Femur (tissue), 1 donor: ENCODE measurements at places on chromosomes 13 and 19.

GRCh38 chr13:71274923-71275608 lies 591.9 kb downstream of the DACH1 start:
- DNase-seq, result no peak

DNA sequence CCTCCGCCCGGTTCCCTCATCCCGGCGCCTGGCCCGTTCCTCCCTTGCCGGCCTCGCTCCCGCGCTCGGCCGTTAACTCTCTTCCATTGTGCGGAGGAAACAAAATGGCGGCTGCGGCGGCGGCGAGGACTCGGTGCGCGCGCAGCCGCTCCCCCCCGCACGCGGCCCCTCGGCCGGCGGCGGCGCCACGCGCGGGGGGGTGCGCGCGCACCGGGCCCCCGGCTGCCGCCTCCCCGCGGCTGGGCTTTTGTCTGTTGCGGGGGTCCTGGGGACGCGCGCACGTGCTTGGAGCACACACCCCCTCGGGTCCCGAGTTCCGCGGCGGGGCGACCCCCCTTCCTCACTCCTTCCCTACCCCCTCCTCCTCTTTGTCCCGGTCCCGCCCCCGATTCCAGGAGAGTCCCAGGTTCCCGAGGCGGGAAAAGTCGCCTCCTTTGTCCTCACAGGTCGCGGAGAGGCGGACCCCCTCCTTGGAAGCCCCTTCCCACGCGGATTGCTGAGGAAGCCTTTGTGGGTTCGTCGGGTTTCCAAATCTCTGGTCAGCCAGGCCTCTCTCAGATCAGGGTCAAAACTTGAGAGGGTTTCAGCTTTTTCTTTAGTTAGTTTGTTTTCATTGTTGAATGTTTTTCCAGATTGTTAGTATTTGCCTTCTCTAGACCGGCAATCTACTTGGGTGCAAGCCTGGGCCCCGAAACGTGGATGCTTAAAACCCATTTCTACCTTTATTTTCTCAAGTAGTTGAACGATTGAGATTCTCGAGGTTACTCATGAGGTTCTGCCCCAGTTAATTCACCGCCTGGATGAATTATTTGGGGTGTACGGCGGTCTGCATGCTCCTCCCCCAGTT lies 687 bp downstream of the ILF3 start:
- peak; percentile 66 for DNase-seq

GRCh38 chr19:9786819-9787218 lies 18.3 kb upstream of the ZNF846 start:
- no peak for DNase-seq

- no peak for DNase-seq
Observed at GRCh38 chr13:93450191-93450621, 223.6 kb downstream of the GPC6 start.

DNA sequence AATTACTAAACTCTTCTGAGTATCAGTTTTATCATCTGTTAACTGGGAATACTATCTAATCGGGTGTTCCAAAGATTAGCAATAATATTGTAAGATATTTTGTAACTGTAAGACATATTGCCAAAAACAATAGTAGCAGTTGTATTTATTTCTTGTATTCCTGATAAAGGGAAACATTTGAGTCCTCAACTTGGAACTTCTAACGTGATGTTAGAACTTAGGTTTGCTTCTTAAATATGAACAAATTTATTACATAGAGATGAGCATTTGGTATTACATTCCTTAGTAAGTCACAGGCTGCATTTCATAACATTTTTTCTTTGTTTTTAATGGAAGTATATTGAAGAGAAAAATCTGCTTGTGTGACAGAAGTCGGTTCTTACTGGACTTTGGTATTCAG lies 225.3 kb downstream of the NALCN start:
- no peak for DNase-seq

- no peak for DNase-seq
Observed at GRCh38 chr13:88217883-88218282, 546.7 kb downstream of the SLITRK5 start.

- no peak for DNase-seq
Observed at GRCh38 chr13:47859165-47859564, 141.9 kb downstream of the SUCLA2 start.

GRCh38 chr13:27374650-27375049 lies 49.8 kb upstream of the GTF3A start:
- peak; percentile 77 for DNase-seq

DNA sequence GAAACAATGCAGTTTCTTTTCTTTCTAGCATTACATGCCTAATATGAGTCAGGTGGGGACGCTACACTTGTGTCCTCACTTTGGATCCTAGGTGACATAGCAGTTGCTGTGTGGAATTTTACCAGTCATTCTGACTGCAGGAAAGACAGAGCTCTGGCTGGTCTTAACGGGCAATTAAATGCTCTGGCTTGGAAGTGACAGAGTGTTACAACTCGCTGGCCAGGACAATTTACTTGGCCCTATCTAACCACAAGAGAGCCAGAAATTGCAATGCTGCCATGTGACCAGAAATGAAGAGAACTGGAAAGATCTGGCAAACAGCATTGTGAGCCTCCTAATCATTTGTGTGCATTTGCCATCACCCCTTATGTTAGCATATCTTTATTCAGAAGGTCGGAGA lies 351.1 kb downstream of the DCT start:
- DNase-seq, result peak; percentile 20

GRCh38 chr13:52195401-52195837 lies 36.0 kb upstream of the NEK3 start:
- DNase-seq, result peak; percentile 83

DNA sequence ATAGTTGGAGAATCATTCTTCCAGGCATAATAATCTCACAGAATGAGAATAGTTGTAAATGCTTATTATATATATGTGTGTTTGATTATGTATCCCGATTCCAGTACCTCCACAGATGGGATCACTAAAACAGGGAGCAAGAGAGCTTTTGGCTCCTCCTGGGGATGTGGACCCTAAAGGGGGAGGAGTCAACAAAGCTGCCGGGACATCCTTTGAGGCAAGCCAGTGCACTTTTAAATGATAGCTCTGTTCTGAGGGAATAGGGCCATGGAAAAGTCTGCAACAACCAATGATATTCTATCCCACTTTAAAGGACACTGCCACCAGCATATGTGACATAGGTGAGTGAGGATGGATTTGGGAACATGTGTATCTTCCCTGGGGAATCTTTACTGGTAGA lies 40.8 kb downstream of the SLITRK5 start:
- no peak for DNase-seq

DNA sequence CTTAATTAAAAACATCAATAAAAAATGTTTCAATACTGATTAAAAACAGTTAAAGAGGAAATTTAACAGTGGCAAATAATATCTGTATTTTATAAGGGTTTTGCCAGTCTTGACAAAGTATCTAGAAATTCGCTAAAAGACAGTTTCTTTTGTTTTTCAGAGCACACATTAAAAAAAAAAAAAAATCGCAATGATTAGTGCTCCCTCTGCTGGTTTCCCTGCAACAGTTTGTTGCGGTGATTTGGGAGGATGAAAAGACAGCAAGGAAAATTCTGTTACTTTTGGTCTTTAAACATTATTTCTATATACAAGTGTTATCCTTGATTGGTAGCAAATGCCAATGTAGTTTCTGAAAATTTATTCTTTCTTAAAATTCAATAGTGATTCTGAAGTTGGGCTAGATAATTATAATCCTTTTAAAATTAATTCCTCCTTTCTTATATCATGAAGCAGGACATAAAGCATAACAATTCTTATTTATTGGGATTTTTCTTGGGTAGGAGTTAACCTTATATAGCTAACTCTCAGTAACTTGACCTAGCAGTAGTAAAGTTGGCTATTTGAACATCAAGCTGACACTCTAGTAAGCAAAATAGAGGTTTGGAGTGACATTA lies 23.1 kb upstream of the SPRY2 start:
- no peak for DNase-seq

DNA sequence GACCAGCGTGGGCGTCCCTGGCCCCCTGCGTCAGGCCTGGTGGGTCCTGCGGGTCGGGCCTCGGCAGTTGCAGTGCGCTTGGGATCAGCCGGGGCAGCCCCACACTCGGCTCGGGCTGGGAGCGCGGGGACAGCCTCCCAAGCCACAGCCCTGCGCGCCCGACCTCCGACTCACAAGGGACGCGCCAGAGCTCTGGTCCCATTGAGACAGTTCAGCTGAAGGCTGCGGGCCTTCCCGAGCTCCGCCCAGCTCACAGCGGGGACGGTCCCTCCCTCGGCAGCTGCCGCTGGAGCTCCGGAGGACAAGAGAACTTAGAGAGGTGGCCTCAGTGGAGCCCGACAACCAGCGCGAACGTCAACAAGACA lies 45.7 kb upstream of the ZNF730 start:
- DNase-seq, result peak; percentile 54

DNA sequence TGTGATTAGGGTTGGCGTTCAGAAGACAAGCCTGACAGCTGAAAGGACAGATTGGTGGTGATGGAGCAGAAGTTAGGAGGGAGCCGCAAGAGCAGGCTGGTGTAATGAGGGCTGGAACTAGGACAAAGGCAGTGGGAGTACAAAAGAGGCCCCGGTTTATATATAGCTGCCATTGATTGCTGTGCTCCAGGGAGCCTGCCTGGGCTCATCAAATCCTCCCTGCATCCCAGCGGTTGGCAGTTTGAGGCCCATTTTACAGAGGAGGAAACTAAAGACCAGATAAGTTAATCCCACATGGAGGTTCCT lies 123.7 kb downstream of the CACNA1A start:
- DNase-seq, result no peak

GRCh38 chr13:31007417-31007816 lies 75.0 kb downstream of the TEX26 start:
- no peak for DNase-seq

- no peak for DNase-seq
Observed at GRCh38 chr19:21434967-21435544, 38.1 kb downstream of the ZNF493 start.

DNA sequence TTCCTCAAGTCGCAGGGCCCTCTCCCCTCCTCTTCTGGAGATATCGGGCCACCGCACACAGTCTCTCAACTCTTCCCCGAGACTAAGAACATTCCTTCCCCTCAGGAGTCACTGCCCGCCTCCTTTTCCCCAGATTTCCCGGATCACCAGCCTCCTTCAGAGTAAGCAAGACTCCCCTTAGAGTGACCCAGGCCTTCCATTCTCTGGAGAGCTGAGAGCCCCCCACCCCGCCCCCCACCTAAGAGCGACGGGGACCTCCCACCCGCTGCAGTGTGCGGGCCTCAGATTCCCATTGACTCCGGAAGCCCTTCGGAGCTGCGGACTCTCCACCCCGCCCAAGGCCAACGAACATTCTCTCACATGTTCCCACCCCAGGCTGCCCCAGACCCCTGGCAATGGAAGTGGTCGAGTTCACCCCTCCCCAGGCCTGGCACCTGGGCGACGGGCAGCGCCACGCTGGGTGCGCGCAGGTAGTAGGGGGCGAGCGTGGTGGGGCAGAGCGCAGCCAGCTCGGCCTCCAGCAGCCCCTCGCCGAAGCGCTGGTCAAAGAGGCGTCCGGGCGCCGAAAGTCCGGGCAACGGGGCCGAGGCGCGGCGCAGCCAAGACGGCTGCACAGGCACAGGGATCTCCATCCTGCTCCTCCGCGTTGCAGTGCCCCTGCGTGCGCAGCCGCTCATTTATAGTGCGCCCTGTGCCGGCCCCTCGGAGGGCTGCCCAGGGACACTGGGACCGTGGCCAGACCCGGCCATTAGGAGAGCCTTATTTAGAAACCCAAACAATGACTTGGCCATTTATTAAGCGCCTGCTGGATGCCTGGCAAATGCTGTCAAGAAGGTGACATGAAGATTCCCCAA lies at the start of gene HSPB6:
HSPB6 (minus strand) TSS at position 653 of the 854 bp plus-strand sequence; CDS start at position 632, 21 bp downstream.
- peak; percentile 86 for DNase-seq

GRCh38 chr13:77874406-77874805 lies 44.2 kb downstream of the EDNRB start:
- DNase-seq, result no peak

DNA sequence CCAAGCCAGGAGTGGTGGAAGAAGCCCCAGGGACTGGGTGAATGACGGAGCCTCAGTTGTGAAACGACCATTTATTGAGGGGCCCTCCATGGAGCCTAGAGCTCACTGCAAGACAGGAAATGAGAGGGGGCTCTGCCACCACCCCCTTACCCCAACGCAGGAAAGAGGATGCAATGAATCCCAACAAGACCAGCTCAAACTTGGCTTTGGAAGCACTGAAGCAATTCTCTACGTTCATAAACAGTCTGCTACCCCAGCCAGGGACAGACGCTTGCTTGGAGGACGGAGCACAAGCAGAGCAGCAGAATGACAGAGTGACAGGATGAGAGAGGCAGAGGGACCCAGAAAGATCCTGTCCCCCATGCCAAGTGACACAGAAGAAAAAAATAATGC lies 1.0 kb downstream of the PRKACA start:
- no peak for DNase-seq

DNA sequence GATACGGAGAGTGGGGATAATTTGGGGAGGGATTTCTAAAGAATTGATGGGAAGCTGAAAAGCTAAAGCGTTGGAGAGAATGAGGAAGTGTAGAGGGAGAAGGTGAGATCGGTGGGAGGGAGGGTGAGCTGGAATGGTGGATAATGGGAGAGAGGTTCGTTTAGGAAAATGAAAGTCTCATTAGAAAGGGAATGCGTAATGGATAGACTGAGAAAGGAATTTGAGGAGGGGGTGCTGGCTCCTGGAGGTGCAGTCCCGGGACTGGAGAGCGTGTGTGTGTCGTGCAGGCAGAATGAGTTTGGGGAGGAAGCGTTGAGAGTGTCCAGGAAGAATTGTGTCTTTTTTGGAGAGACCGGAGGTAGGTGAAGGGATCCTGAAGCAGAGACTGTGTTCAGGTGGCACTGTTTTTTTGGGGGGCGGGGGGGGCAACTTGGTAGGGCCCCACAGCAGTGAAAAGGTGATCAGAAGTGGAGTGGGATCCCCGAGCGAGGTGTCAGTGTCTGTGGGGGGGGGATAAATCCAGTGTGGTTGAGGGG lies 1.4 kb downstream of the ACTN4 start:
- DNase-seq, result no peak

DNA sequence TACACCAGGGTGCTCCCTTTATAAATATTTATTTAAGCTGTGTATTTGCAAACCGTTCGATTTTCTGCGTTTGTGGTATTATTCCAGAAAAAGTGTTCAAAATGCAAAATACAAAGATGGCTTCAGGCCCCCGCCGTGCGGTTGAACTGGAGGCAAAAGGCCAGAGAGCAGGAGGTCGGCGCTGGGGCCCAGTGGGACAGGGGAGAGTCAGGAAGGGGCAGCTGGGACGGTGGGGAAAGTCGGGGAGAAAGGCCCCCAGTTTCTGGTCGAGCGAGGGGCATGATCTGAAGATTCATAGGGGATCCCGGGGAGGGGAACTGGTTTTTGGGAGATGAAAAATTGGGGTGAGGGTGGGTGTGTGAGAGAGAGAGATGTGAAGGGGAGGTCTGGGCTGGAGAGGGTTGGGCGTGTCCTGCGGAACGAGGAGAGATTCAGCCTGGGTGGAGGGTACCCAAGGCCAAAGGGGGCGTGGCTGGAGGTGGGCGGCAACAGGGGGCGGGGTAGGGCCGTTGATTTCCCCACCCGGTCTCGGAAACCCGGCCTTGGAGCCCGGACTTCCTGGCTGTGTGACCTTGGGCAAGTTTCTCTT lies 678 bp downstream of the ISOC2 start:
- DNase-seq, result peak; percentile 94

- DNase-seq, result no peak
Observed at GRCh38 chr13:27360562-27360961, 63.9 kb upstream of the GTF3A start.

- no peak for DNase-seq
Observed at GRCh38 chr19:36646746-36647145, 19.9 kb downstream of the ZNF461 start.

- DNase-seq, result no peak
Observed at GRCh38 chr13:43041369-43041921, 18.1 kb downstream of the DNAJC15 start.
